ENCODE measurements at places on chromosomes 1 and 21.

GRCh38 chr1:17569200-17570139 is 30.0 kb downstream of the ARHGEF10L start:
- no peak for DNase-seq

GRCh38 chr1:241701483-241702295 is 49.6 kb downstream of the WDR64 start:
- DNase-seq = no peak

- no peak for DNase-seq
Observed at GRCh38 chr1:145782272-145783099, 41.4 kb downstream of the RNF115 start.

DNA sequence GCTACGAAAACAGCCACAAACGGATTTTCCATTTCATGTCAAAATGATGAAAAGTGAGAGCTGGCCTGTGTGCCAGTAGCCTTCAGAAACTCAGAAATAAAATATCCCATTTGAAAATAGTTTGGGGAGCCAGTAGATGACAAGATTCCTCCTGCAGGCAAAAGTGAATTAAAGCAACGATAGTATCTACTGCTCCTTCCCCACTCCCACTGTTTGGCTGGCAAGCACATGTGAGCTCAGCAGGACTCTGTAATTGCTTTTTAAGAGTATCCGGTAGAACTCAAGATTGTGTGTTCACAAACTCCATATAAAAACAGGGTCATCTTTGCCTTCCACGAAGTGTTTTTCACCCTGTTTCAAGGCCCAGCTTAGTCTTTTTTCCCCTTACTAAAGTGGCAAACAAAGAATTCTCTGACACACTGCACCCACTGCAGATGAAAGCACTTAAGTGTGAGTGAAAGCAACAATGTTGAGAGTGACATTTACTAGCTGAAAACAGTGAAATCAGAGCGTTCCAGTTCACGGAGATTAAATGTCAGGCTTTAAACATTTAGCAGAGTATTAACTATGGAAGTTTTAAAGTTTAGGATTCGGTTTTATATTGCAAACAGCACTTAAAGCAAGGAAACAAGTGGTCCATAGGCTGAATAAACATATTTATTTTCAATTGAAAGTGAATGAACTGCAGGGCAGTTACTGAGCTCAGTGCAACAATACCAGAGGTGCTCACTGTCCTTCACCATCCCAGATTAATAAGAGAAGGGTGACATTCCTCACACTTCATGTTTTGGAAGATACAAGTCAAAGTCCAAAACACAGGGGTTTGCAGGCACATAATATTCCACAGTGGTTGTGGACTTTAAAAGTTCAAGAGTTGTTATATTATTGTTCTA is 70.0 kb downstream of the ALG14 start:
- DNase-seq = no peak

- no peak for DNase-seq
Observed at GRCh38 chr1:25809283-25809926, 9.4 kb downstream of the SELENON start.

DNA sequence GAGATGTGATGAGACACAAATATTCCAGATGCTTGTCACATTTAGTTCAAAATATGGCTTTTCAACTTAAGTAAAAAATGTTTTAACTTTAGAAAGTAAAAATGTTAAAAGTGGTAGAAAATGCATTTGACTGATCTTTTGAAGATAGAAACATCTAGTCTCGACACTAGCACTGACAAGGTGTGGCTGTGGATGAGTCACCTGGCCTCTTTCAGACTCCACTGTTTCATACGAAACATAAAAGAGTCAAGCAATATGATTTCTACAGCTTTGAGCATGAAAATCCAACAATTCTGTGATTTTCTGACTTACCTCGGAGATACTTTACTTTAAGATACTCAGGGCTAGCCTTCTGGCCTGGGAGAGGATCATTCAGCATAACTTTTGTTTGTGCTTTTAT is 47.7 kb downstream of the TTC13 start:
- no peak for DNase-seq

DNA sequence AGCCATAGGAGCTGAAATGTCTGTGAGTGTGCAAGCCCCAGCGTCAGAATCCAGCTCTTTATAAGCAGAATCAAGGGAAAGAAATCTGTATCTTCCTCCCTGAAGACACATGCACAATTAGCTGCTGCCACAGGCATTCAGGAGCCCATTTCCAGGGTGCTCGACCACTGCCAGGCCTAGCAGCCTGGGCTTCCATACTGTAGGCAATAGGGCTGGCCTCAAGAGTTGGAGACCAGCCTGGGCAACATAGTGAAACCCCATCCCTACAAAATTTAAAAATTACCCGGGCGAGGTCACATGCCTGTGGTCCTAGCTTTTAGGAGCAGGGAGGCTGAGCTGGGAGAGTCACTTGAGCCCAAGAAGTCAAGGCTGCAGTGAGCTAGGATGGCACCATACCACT is 41.0 kb downstream of the NEK2 start:
- DNase-seq = no peak

- no peak for DNase-seq
Observed at GRCh38 chr1:165494949-165495857, 48.6 kb upstream of the LRRC52 start.

GRCh38 chr1:210363119-210363518 is 34.4 kb downstream of the HHAT start:
- DNase-seq = no peak

DNA sequence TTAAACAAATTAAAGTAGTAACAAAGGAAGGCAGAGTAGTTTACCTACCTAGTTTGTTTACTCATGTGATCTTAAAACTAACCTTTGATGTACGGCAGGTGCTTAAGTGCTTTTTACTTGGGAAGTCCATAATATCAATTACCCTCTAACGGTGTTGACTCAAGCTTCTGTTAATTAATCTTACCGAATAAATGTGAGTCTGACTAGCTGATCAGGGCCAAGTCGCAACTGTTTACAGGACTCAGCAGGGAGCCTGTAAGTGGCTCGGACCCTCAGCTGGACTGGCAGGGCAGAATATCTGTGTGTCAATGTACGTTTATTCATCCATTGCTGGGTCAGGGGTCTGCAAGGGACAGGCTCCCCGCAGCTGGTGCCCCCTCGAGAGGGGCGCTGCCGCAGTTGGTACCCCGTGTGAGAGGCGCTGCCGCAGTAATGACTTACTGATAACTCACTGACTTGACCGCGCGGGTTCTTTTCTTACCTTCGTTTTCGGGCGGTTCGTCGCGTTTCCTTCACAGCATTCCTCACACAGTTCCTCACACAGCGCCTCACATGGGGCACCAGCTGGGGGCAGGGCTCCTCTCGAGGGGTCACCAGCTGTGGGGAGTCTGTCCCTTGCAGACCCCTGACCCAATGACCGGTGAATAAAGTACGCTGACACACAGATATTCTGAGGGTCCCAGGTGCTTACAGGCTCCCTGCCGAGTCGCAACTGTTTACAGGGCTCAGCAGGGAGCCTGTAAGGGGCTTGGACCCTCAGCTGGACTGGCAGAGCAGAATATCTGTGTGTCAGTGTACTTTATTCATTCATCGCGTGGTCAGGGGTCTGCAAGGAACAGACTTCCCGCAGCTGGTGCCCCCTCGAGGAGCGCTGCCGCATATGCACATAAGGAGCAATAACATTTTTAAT is 3.0 kb downstream of the FMO1 start:
- DNase-seq = no peak

DNA sequence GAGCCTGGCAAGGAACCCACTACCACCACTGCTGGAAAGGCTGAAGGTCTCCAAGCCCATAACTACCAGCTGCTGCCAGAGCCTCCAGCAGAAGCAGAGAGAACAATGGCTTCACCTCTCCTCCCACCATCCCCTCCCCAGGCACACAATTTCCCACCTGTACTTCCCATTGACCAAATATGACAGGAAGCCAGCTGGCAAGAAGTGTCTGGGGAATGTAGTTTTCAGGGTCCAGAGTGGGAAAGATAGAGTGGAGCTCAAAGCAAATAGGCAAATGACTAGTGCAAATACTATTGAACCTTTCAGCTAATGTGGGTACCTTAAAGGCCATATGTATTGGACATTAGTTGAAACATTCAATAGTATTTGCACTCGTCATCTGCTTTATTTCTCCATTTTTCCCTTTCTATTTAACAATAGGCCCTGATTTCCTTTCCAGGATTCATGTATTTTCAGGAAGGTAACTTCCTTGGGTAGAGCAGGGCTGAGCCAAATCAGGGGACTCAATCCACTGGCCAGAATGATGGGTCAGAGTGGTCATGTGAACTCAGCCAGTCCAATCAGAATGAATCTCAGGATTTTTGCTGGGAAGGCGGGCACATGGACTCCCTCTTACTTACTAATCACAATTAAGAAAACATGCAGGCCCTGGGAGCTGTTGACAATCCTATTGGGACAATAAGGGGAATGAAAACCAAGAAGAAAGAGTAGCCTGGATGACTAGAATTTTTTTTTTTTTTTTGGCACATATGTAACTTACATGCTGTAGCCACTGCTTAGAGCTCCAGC is 12.1 kb upstream of the NFYC start:
- no peak for DNase-seq

GRCh38 chr1:38860454-38860795 is 853 bp upstream of the RRAGC start:
- no peak for DNase-seq

DNA sequence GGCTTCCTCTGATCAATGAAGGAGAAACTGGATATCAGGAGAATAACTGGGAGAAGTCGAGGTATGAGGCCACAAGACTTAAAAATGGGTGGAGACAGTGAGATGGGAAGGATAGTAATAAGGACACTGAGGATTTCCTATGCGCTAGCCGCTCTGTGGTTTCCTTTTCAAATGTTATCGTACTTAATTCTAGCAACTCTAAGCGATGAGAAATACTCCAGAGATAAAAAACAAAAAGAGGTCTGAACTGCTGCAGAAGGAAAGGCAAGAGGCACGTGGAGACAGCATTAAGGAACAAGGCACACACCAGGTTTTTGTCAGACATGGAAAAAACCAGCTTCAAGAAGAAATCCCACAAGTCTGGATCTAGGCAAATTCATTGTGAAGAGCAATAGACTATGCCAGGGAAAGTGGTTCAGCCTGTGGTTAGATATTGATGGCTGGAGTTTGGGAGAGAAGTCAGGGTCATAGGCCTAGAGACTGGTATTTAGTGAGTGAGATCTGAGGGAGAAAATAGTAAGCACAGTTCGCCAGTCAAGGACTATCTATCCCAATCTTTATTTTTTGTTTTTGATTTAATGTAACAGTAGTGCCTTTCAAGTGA is 5.3 kb downstream of the CLCA2 start:
- no peak for DNase-seq

- no peak for DNase-seq
Observed at GRCh38 chr1:33735624-33736023, 128.3 kb upstream of the HMGB4 start.

GRCh38 chr1:36389999-36390398 is 4.3 kb upstream of the STK40 start:
- no peak for DNase-seq

DNA sequence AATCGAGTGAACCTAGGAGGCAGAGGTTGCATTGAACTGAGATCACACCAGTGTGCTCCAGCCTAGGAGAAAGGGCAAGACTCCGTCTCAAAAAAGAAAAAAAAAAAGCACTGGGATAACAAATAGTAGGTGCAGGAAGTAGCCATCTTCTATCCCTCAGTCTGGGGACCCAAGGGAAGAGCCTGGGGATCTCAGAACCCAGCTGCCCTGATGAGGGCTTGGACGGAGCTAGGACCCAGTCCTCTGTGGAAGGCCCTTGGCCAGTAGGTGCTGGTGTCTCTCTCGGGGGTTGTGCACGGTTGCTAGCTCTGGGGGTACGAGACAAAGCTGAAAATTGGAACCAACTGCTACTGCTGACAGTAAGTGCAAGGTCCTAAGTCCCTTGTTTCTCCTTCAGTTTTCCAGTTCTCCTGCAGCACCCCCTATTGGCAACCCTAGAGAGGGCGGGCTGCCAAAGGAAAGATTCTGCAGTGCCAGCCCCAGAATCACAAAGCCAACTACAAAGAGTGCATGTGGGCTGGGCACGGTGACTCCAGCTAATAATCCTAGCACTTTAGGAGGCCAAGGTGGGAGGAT is 57.6 kb upstream of the KIF1B start:
- DNase-seq = no peak

DNA sequence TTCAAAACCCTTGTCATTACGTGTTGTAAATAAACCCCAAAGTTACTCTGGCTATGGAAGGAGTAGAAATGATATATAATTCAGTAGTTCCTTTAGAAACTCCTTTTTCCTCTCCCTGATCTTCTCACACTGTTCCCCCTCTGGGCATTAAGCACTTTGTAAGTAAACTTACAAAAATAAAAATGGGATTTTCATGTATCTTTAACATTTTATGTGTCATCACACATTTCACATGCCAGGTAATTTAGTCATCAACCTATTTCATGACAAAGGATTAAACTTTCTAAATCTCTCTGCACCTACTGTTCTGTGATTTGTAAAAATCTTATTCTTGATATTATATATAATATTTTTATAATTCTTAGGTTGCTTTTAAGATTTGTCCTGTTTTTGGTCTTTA is 176.9 kb downstream of the NEK7 start:
- no peak for DNase-seq

GRCh38 chr1:14303011-14303410 is 295.5 kb upstream of the KAZN start:
- no peak for DNase-seq

GRCh38 chr1:7335224-7335879 is 435.7 kb upstream of the VAMP3 start:
- no peak for DNase-seq

DNA sequence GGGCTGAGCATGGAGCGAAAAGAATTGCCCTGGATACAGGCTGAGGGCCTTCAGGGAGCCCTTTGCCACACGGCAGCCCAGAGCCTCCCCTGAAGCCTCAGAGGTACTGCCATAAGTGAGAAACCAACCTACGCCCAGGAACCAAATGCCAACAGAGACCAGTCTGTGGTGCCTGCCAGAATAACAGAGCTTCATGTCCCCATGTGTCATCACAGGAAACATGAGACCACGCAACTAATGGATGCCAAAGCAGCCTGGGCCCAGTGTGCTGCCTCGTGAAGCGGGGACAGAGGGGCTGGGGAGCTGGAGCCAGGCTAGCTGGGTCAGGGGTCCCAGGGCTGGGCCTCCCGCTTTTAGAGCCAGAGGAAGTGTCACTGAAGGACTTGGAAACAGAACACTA is 18.7 kb upstream of the STUM start:
- no peak for DNase-seq

GRCh38 chr1:212980123-212980785 is 29.9 kb downstream of the VASH2 start:
- DNase-seq = no peak

DNA sequence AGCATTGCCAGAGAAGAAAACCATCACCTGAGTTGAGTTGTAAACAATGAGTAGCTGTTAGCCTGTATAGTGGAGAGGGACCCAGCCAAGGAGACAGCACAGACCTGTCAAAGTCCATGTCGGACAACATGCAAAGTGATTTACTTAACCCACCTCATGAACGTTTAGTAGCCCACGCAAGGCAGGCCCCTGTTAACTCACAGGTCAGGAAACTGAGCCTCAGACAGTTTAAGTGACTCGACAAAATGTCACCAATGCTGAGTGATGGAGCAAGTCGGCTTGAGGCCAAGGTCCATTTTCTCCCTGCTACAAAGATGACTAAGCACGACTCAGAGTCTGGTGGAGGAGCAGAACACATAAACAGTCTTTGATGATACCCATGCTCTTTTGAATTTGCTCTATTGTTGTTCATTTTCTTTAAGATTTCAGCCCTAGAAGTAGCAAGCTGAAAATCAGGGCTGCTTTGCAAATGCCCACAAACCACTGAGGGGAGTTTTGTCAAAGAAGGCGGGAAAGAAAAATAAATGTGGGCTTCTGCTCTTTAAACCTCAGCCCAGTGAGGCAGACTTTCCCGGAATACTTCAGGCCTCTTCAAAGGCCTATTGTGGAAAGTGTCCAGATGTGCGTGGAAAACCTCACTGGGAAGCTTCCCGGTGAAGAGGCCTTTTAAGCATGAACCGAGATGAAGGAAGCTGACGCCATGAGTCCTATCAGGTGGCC is 83.8 kb upstream of the HOOK1 start:
- DNase-seq = no peak

GRCh38 chr21:44303490-44303981 is 3.7 kb downstream of the PFKL start:
- DNase-seq = no peak

All from activated CD8-positive, alpha-beta memory T cell treated with anti-CD3 and anti-CD28 coated beads for 4 hours (primary cell).